ENCODE measurements at places on chromosomes 1 and 21. TPM values are rescaled to one million over a fixed set of nuclear protein-coding genes. Genes with fewer than 3 reads are reported as not detected.

Gene AMY2B
- total RNA-seq, result 51.0 TPM

- DNase-seq, result no peak
These were observed 11.3 kb downstream of the SPATC1L start for GRCh38 chr21:46172863-46173528.

GRCh38 chr1:210296682-210297081 lies 32.0 kb upstream of the HHAT start:
- no peak for DNase-seq

Gene RPTN
- total RNA-seq, result not detected

Gene OR10K2
- total RNA-seq, result not detected

- no peak for DNase-seq
These were observed 203.8 kb downstream of the RWDD3 start for GRCh38 chr1:95437781-95438180.

Gene CYP4A22
- total RNA-seq, result not detected

GRCh38 chr1:17125756-17126237 lies 6.5 kb upstream of the PADI2 start:
- peak; percentile 49 for DNase-seq

DNA sequence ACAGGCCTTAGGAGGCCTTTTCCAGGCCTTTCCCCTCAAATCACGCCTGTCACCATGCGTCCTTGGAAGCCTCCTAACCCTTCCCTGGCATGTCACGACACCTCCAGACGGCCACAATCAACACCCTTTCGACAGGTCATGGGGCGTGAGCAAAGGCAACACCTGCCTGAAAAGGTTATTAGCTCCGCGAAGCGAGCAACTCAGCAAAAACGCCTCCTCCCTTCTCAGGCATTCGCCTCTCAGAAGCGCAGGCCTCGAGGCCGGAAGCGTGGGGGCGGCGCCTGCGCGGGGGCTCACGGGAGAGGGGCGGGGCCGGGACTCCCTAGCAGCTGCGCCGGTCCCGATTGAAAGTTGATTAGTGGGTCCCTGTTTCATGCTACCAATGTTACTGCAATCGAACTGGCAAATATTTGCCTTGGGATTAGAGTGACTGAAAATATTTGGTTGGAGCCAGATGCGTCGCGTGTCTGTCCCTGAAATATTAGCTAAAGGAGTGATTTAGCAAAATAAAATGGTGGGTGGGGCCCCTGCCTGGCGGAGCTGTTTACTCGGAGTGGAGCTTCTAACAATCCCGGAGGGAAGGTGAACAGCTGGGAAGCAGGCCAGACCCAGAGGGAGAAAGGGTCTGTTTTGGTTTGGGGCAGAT lies 44.9 kb downstream of the GFI1 start:
- DNase-seq, result no peak

Gene ZNF695
- 2.7 TPM for total RNA-seq

Gene S1PR1
- total RNA-seq, result 32.6 TPM

DNA sequence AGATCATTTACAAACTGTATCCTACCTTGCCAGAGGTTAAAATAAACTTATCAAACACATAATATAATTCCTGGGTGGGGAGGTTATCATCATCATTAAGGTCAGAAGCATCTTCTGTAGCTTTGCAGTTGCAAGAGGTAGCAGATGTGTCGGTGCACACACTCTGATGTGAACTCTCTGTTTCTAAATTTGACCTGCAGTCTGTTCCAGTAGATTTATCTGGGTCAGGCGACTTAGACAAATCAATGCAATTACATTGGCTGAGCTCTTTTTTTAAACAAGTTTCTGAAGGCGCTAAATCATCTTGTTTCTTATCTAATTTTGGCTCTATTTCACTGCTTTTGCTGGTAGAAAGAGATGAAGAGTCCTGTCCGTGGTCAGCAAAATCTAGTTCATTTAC lies 70.4 kb downstream of the PRPF38A start:
- no peak for DNase-seq

- DNase-seq, result no peak
These were observed 94.1 kb upstream of the VANGL1 start for GRCh38 chr1:115547696-115548095.

GRCh38 chr1:53449693-53450092 lies 9.5 kb upstream of the DMRTB1 start:
- no peak for DNase-seq

Gene GRIK3
- total RNA-seq, result 4.1 TPM

- DNase-seq, result no peak
These were observed 29.3 kb upstream of the SHISA4 start for GRCh38 chr1:201859424-201859823.

Gene RNF186
- not detected for total RNA-seq

GRCh38 chr1:9878404-9878803 lies 31.7 kb downstream of the CTNNBIP1 start:
- DNase-seq, result no peak

GRCh38 chr1:233730380-233730779 lies 116.5 kb downstream of the KCNK1 start:
- DNase-seq, result no peak

GRCh38 chr1:80929868-80930508 lies 870.7 kb upstream of the ADGRL2 start:
- no peak for DNase-seq

- DNase-seq, result no peak
These were observed 184.5 kb downstream of the FASLG start for GRCh38 chr1:172843444-172843843.

GRCh38 chr1:107820801-107821200 lies 144.2 kb downstream of the VAV3 start:
- no peak for DNase-seq
